Camera-type eye (tissue), 1 donor: ENCODE measurements at places on chromosomes 12 and 14. TPM values are rescaled to one million over a fixed set of nuclear protein-coding genes. Genes with fewer than 3 reads are reported as not detected.

The DPY19L2 gene
- 58.8 TPM for total RNA-seq

The ADSS1 gene
- total RNA-seq = 17.1 TPM

The LRRIQ1 gene
- 10.1 TPM for total RNA-seq

The NFE2 gene
- total RNA-seq = 3.7 TPM

The CEP128 gene
- total RNA-seq = 19.5 TPM

The RDH12 gene
- 2.6 TPM for total RNA-seq

The NINJ2 gene
- 0.93 TPM for total RNA-seq

The TIMM9 gene
- total RNA-seq = 37.7 TPM

The DUSP6 gene
- 53.8 TPM for total RNA-seq

The KRT79 gene
- 0.66 TPM for total RNA-seq

The VAMP1 gene
- total RNA-seq = 11.9 TPM
